Heart left ventricle (tissue), 16 donors: ENCODE measurements at places on chromosomes 16 and 17. TPM values are rescaled to one million over a fixed set of nuclear protein-coding genes. Genes with fewer than 3 reads are reported as not detected.

Gene CTRB2
- polyA plus RNA-seq: 0.51 TPM

Gene CIBAR2
- not detected for polyA plus RNA-seq

Gene SOX8
- polyA plus RNA-seq: 0.50 TPM

Gene TTYH2
- 10.3 TPM for polyA plus RNA-seq

Gene CES4A
- 8.1 TPM for polyA plus RNA-seq

Gene DHRS7C
- 38.6 TPM for polyA plus RNA-seq

Gene RCVRN
- polyA plus RNA-seq: 0.19 TPM
